Calu3 (cell line): ENCODE measurements at places on chromosomes 6 and 20.

DNA sequence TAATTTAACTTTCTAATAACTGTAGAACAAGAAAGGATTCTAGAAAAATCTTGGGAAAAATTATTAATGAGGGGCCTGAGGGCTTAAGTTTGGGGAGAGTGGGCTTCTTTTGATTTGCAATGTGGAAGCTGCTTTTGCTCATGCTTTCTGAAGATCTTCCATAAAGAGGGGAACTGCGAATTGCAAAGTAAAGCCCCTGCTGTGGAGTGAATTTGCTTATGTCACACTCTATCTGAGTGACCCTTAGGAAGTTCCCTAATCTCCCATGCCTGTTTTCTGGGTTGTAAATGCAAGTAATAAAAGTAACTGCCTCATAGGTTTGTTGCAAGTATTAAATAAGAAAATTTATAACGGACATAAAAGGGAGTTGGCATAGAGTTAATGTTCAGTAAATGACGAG, 301.2 kb downstream of the PLCB1 start:
- no peak for DNase-seq

DNA sequence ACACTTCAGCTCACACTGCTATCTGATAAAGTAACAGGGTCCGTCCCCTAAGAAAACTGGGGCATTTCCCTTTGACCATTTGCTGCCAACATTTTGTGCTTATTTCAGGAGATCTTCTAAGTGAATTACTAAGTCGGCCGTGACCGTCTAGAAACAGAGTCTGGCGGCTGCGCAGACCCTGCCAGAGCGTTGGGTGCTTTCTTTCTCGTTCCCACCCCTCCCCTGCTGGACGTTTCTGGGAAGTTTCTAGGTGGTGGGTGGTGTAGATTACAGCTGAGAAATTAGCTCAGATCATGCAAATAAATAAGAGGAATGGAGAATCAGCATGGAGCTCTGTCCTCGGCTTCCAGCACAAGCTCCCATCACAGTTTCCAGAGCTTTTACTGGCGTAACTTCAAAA, 128.1 kb downstream of the MYLK4 start:
- DNase-seq, result no peak

DNA sequence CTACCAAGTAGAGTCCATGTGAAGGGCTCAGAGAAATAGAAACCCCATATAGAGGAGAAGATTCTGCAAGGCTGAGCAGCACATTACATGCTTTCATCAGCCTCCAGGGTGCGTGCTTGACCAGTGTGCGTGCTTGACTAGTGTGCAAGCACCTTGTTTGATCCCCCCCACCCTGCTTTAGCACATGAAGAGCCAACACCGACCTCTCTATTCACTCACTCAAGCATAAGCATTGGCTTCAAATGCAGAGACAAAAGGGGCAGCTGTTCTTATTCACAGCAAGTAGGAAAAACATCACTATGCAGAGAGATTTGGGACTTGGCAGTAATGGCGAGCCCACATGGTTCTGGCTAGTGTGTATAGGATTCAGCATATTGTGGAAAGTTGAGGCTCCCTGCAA, 278.7 kb upstream of the RNF217 start:
- DNase-seq, result no peak

DNA sequence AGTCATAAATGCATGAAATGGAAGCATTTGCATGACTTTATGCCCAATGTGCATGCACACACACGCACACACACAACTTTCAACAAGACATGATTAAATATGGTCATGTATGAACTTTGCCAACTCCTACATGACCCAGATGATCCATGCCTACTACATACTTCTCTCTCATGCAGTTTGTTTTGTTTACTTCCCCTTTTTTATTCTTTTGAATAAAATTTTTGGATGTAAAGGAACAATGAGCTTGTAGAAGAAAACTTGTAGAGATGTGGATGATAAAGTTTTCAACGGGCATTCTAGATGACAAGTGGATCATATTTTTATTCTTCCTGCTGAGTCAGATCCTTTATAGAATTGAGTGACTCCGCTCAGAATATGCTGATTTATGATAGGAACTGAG, 50.8 kb upstream of the AIG1 start:
- no peak for DNase-seq

DNA sequence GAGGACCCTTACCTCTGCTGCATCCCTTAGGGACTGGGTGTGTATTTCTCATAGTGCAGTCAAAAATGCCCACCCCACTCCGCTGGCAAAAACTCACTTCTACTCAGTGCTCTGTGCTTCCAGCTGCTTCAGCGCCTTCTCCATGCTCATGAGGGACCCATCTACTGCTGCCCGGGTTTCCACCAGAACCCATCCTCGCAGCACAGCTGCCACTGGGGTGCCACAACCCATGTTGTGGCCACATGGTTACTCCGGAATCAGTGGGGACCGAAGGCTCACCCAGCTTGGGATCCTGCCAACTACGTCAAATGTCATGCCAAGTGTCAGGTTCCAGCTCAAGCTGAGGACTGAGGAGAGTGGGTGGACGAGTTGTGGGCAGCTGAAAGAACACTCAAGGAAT, 774.2 kb upstream of the EYS start:
- DNase-seq, result no peak

- DNase-seq, result no peak
Observed at GRCh38 chr6:34585512-34586061, 29.5 kb upstream of the SPDEF start.

DNA sequence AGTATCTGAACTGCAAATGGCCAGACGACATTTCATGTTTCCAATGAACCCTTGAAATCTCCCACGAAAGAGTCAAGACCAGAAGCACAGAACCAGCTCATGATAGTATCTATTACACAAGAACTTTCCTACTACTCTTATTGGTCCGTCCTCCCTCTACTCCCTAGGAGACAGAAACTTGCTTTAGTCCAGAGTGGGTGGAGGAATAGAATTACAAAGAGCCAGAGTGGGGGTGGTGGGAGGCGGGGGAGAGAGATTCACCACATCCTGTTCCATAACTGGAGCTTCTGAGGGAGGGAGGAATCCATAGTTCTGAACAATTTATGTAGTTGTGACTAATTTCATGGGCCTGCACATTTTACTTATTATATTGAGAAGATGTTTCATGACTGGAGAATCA, 18.5 kb upstream of the WFDC10A start:
- DNase-seq, result no peak

- no peak for DNase-seq
Observed at GRCh38 chr6:16857969-16858592, 96.8 kb upstream of the ATXN1 start.

- no peak for DNase-seq
Observed at GRCh38 chr6:35519313-35520015, 6.8 kb upstream of the TULP1 start.

GRCh38 chr6:161351858-161352257, 78.0 kb upstream of the AGPAT4 start:
- DNase-seq, result no peak

DNA sequence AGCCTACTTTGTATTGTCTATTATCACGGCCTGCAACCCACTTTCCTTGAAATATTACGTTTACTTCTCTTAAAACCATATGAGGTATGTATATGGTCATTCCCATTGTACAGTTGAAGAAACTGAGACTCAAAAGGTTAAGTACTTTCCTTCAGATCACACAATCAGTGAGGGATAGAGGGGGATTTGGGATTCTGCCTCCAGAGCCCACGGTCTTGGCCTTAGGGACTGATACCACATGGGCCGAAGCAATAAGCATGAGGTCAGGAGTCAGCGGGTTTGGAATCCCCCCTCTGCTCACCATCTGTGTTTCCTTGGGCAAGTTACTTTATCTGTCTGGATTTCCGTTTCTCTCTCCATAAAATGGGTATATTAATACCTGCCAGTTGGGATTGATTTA, 19.4 kb upstream of the EPB41L1 start:
- DNase-seq, result no peak
